ENCODE measurements at places on chromosomes 2 and 18. TPM values are rescaled to one million over a fixed set of nuclear protein-coding genes. Genes with fewer than 3 reads are reported as not detected.

Gene GCG
- total RNA-seq, result not detected

Gene CCDC138
- 18.3 TPM for total RNA-seq

Gene ATP6V1B1
- 5.9 TPM for total RNA-seq

Gene NMUR1
- 0.65 TPM for total RNA-seq

Gene CHN1
- 15.2 TPM for total RNA-seq

Gene CERKL
- 12.0 TPM for total RNA-seq

Gene ADRA2B
- total RNA-seq, result 0.88 TPM

Gene AGXT
- total RNA-seq, result not detected

Gene LYG2
- total RNA-seq, result not detected

Gene LRPPRC
- total RNA-seq, result 63.3 TPM

Gene GAD1
- total RNA-seq, result 0.80 TPM

- no peak for DNase-seq
These were observed 61.0 kb upstream of the EPB41L3 start for GRCh38 chr18:5604778-5605177.

DNA sequence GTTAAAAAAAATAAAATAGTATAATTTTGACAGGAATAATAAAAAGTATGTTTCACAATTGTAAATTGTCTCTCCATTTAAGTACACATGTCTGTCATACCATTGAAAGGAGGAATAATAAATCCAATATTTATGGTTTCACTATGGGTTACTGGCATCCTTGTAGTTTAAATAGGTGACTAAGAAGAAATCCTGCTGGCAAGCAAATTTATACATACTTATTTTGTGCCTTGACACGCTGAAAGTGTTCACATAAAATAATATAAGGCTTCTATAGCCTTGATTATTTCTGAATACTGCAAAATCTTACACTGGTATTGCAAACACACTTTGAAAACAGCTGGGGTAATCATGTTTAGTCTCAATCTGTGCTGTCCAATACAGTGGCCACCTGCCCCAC is 138.3 kb upstream of the ETAA1 start:
- no peak for DNase-seq

DNA sequence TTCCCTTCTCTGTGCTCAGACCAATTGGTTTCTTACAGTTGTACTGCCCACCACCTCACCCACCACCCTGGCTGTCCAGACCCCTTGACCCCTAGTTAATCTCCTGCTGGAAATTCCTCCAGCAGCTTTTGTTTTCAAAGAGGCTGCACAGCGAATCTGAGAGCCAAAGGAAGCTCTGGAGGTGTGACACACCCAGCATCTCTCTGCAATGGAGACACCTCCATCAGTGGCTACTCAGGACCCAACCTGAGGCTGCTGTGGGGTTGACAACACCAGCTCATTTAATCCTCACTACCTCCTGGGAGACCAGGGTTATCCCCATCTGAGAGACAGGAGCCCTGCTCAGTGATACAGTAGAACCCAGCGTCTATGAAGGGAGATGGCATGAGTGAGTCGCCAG is 86.4 kb downstream of the BIN1 start:
- no peak for DNase-seq

GRCh38 chr2:239401881-239402233 is 1.0 kb upstream of the HDAC4 start:
- no peak for DNase-seq

GRCh38 chr2:195956725-195957124 is 111.9 kb downstream of the DNAH7 start:
- no peak for DNase-seq

DNA sequence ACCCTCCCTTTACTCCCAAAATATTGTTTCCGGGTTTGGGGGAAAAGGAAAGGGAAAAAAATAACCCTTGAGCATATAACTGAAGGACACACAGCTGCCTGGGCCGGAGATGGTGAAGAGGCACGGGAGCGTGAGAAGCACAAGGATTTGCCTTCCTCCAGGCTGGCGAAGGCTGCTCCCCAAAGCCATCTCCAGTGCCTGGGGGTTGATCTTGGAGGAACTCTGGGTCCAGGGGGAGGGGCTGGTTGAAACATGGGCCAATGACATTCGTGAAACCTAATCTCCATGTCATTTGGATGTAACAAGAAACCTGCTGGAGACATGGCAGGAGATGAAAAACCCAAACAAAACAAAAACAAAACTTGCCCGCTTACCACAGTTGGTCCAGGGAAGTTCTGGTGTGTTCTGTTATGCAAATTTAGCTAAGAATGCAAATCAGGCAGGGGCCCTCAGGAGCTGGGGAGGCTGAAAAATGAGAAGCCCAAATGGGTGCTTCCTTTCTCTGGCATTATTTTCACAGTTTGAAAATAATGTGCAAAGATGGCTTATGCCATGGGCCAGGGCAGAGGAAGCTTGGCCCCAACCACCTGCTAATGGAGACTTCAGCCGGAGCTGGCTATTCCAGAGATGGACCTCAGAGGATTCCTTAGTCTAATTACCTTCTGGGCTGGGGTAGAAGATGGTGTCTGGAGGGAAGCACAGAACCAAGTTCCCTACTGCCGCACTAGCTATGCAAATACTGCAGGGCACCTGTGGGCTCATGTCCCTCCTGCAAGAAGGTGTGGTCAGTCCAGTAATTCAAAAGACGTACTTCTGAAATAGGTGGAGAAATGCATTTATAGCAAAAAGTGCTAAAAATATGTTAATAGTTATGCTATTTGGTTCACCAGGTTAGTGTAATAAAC is 180.9 kb downstream of the BCL2 start:
- no peak for DNase-seq

Data from lung (tissue), 17 donors.